GF-D8 (cell line): ENCODE measurements at places on chromosomes 4 and X.

DNA sequence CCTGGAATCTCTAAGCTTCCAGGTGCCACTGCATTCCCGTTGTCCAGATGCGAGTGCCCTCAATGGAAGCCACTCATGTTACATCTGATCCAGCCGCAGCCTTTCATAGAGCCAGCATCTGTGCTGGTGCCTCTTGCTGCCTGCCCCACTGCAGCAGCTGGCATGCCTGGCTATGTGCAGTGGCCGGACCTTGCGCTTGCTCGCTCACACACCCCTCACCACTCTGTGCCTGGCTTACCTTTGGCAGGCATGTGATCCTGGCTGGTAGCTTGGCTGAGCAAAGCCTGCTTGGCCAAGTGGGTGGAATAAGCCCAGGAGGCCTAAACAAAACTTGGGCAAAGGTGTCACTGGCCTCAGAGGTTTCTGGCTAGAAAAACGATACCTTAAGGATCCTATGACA, 59.5 kb upstream of the CDKN2AIP start:
- DNase-seq = no peak

- DNase-seq = no peak
Observed at GRCh38 chrX:76147106-76147505, 25.8 kb upstream of the PBDC1 start.

DNA sequence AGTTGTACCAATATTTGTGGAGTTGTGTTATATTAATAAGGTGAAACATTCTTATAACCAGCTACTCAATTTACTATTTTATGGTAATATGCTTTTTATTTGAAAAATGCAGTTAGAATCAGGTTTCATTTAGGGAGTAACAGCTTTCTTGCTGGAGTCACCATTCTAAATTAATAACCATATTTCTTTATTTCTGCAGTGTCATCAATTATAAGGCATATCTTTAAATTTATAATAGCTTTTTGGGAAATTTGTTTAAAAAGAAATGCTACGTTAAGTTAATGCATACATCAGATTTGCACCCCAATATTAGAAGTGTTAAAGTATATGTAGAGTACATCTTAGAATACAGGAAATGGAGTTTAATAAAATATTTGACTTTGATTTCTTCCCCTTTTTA, 18.9 kb downstream of the USP38 start:
- no peak for DNase-seq

DNA sequence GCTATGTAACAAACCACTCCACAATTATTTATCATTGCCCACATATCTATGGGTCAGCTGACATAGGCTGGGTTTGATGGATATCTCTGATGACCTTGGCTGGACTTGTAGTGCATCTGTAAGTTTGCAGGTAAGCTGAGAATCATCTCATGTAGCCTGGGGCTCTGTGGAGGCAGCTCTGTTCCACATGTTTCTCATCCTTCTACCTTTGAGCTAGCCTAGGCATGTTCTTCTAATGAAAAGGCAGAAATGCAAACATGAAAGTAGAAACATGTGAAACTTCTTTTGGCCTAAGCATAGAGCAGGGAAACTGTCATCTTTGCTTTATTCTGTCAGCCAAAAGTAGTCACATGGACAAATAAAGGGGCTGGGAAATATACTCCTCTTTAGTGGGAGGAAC, 18.2 kb downstream of the MRPL1 start:
- DNase-seq = no peak

GRCh38 chr4:98781641-98782357, 123.4 kb upstream of the TSPAN5 start:
- DNase-seq = no peak

GRCh38 chr4:52870225-52870624, 8.1 kb downstream of the RASL11B start:
- DNase-seq = no peak
